ENCODE measurements at places on chromosomes 5 and 9.

DNA sequence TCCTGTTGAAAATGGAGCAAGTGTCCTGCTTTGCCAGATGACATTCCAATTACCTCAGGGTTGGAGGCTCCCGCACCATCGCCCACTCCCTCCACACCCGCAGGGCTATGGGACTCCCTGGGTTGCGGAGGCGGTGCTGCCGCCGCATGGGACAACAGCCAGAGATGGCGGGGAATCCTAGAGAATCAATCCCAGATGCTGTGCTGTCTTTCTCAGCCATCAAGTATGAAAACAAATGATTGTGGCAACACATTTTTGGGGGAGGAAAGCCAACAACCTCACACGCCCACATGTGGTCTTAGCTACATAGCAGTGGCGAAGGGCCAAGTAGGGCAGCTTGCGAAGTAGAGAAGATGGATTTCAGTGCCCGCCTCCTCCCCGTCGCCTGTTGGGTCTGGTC is 46.7 kb downstream of the IL31RA start:
- DNase-seq, result peak; percentile 99

DNA sequence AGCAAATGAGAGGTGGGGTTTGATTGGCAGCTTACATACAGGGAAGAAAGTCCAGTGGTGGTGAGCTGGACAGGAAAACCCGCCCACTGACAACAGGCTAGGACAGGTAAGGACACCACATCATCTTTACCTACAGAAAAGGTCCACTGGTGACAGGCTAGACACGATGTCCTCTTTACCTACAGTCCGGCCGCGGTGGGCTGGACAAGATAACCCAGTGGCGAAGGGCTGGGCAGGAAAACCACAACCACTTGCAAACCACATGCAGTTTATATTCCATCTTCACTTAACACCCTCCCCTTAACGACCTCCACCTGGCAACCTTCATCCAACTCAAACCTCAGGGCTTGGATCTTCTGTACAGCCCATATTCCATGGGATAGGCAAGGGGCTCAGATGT is 5.0 kb upstream of the NIPAL4 start:
- DNase-seq, result no peak

GRCh38 chr5:148923023-148923422 is 96.6 kb downstream of the ADRB2 start:
- no peak for DNase-seq

DNA sequence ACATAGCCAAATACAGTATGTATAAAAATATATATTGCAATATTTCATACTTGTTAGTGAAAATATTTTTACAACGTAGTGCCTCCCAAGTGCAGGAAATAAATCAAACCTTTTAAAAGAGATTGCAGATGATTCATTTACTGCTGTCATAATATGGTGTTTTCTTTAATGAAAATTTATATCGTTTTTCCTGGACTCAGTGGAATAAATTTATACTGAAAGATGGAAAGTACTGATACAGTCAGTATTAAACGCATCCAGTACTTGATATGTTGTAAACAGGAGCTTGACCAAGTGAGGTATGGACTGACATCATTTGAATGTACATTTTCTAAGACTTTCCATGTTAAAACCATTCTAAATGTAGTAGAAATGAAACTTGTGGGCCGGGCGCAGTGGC is 143.4 kb upstream of the ZNF608 start:
- no peak for DNase-seq

- no peak for DNase-seq
Measured at GRCh38 chr5:110925398-110925797, 146.1 kb upstream of the TSLP start.

Measured in fibroblast of skin of left quadriceps (primary cell).